ENCODE measurements at places on chromosomes 7 and 10.

GRCh38 chr7:35650751-35651150 lies 44.2 kb downstream of the HERPUD2 start:
- DNase-seq: no peak

DNA sequence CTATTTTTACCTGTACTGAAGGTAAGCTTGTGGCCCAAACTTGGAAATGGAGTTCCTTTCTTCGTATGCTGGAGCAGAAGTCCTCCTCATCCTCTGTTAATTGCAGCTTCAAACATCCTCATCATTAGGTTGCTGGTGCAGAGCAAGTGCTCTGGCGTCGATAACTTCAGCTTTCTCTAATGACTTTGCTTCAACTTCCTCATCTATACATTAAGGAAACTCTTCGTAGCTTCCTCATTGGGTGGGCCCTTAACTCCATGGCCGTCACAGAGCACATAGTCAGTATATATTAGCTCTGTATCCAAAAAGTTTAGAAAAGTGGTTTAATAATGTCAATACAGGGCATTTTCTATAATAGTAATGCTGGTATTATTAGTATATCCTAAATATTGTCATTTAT lies 447.7 kb downstream of the SUGCT start:
- no peak for DNase-seq

- peak; percentile 38 for DNase-seq
Measured at GRCh38 chr10:7541137-7542087, 125.4 kb downstream of the ITIH5 start.

- no peak for DNase-seq
Measured at GRCh38 chr10:78713659-78714058, 355.1 kb upstream of the ZMIZ1 start.

- no peak for DNase-seq
Measured at GRCh38 chr10:7301006-7301778, 109.6 kb downstream of the SFMBT2 start.

DNA sequence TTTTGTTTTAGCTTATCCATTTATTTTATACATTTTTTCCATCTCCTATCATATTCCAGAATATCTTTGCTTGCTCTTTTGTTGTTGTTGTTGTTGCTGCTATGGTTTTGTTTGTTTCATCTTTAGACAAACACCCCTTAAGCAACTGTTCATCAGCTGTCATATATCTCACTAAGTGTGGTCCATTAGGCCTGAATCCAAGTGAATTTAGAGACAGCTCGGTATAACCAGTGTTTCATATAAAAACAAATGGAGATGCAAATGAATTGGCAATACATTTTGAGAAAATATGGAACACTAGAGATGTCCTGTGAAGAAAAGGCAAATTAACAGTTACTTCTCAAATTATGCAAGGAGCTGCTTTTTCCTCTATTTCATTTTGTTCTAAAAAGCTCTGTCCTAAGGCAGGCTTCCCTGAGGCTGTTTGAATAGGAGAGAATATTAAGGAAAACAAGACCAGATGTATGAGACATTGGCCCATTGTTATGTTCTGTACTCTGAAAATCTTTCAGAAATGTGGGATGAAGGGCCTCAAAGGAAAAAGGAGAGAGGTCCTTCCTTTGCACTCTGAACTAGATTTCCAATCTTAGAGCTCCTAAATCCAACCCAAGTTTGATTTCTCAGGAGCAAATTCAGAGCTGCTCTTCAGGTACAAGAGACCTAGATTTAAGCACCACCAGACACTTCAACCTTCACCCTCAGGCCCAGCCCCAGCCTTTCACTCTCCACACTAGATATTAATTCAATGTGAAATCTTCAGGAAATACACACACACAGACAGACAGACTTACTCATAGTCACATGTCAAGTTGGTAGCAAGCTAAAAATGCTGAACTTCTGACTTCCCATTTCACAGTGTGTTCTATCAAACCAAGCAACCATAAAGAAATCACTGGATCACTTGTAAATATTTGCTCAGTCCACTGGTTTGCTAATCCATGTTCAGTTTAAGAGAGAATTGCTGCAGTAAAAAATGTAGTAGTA lies 5.4 kb downstream of the TFEC start:
- DNase-seq: no peak

- DNase-seq: no peak
Measured at GRCh38 chr10:13309792-13310191, 9.9 kb upstream of the PHYH start.

GRCh38 chr7:47154791-47155190 lies 427.1 kb downstream of the TNS3 start:
- DNase-seq: peak; percentile 59

DNA sequence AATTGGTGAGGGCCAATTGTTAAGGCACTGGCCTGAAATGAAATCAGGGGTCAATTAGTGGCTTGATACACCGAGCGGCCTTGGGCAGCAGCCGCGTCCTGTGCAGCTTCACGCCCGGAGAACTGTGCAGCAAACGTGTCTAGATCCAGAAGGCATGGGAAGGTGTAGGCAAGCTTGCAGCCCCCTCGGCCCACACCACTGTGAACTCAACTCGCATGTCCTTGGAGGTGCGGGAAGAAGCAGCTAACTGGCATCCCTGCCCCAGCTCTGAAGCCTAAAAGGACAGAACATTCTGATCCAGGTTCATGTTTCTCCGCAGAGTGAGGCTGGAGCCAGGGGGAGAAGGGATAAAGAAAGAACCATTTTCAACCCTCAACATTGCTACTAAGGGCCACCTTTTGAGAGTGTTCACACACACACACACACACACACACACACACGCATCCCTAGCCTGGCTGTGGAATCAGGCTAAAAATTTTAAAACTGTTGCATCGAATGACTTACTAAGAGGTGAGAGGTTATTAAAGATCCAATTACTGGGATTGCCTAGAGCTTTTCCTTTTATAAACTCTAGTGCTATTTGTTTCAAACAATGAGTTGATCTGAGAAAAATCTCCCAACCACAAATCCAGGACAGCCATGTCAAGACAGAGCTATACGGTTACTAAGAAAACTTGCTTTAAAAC lies 104.0 kb downstream of the PARP12 start:
- DNase-seq: peak; percentile 18

DNA sequence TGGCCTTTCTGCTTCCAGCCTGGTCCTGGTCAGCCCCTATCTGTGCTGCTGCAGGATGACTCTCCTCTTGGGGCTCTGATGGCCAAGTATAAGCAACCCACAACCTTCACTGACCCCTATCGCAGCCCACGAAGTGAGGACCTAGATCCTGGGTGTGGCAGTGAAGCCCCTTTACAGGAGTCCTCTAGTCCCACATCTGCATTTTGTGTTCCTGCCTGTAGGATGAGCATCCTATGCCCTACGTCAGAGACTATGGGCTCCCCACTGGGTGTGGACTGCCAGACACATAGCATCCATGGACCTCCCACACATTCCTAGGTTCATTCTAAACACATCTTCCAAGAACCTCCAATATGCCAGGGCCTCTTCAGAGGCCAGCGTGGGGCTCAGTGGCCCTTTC lies 29.0 kb downstream of the ARHGAP22 start:
- DNase-seq: no peak

DNA sequence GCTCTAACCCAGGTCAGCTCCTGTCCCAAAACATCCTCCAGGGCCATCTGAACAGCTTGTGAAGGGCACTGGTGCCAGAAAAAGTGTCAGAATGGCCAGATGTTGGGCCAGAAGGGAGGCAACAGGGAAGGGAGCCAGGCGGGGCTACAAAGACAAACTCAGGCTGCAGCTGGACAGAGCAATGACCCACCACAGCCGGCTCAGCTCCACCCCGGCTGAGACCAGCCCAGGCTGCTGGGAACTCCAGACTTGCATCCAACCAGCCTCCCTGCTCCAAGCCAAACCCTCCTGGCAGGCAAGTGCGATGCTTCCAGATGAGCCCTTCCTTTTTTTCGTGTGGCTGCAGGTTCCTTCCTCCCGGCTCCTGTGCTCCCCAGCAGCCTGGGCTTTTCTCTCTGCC lies 466.9 kb downstream of the PTPRN2 start:
- DNase-seq: no peak

DNA sequence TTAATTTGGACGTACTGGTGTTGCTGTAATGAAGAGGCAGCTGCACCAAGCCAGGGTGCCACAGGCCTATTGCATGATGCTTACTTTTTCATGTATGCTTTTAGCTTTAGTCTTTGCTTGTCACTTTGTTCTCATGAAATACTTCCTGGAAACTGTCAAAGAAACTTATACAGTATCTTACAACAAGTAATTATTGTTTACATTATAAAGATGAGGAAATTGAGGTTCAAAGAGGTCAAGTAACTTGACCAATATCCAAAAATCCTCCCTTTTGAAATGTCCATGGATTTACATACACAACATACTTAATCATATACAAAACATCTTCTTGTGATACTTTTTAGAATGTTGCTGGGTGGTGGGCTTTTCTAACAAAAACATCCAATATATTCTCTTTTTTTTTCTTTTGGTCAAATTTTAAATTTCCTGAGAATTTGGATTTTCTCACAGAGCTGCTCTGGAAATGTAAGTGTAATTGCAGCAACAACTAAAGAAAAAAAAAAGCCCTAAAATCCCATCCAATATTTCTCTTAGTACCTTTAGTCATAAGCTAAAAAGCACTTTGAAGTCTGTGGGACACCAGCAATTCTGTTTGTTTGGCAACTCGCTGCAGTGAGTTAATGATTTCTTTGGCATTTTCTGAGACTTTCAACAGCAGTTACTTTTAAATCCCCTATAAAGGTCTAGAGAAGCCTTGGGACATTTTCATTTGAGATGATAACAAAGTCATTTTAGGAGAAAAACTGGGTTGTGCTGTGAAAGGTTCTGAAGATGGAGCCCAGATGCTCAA lies 500.6 kb upstream of the IGFBP3 start:
- no peak for DNase-seq

DNA sequence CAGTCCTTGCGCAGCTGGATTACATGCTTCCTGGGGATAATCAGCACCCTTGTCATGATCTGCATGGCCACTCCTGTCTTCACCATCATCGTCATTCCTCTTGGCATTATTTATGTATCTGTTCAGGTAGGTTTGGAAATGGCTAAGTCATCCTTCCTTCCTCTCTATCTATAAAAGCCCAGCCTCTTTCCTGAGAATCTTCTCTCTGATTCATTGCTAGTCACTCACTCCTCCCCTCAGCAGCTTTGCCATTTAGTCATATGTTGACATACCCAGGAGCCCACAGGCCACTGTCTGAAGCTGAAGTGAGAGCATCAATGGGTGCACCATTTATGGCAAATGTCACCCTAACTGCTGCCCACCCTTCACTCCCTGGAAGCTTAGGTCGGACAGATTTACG lies 52.0 kb downstream of the ABCC2 start:
- DNase-seq: peak; percentile 77

GRCh38 chr10:84540617-84541288 lies 212.4 kb downstream of the CCSER2 start:
- peak; percentile 63 for DNase-seq

DNA sequence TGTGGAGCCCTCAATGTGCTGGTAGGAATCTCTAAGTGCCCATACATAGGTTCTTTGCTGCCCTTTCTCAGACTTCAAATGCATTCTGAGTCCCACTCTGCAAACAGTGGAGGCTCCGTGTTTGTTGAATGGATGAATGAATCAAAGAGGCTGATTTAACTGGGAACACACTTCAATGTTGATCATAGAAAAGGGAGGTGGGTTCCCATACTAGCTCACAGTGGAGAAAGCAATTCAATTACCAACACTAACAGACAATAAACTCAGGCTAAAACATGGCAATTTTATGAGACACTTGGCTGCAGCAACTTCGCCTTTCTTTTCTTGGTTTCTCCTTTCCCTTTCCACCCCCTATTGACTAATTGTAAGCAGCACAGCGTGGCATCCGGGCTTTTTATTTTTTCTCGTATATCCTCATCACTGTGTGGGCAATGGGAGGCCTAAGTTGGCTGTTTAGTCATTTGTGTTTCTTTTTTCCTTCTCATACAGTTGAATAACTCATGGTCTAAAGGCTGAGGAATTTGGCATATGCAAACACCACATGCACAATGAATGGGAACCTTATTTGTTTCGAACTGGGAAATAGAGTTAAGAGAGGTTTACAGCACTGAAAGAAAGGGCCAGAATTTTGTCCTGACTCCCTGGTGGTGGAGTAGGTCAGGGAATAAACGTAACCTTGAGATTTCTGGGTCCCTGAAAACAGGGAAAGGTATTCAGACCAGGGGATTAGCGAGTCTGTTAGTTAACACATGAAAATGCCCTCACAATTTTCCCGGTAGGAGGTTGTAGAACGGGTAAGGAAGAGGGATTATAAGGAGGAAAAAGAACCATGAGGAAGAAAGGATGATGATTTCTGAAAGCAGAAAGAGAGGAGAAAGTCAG lies 858.5 kb downstream of the KCNMA1 start:
- DNase-seq: peak; percentile 69

- peak; percentile 77 for DNase-seq
Measured at GRCh38 chr7:40584667-40585433, 450.0 kb downstream of the SUGCT start.

DNA sequence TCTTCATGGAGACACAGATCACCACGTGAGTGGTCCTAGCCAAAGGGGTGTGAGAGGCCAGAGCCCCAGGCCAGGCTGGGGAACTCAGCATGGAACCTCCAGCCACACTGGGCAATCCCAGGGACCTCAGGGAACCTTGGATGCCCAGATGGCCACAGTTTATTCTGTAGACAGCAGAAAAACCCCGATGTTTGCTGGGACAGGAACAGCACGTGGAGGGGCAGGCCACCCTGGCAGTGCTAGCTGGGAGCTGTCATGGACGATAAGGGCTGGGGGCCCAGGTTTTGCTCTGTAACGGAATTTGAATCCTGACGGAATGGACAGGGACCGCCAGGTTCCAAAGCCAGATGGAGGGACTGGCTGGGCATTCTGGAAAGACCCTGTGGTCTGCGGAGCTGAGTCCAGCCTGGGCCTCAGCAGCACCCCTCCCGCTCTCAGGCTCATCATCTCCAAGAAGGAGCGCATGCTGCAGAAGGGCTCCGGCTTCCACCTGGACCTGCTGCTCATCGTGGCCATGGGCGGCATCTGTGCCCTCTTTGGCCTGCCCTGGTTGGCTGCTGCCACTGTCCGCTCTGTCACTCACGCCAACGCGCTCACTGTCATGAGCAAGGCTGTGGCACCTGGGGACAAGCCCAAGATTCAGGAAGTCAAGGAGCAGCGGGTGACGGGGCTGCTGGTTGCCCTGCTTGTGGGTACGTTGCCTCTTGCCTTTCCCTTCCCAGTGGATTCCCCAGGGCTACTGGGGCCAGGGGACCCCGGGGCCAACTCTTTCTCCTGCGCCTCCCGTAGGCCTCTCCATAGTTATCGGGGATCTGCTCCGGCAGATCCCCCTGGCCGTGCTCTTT lies 5.6 kb downstream of the FASTK start:
- DNase-seq: no peak

GRCh38 chr7:156024201-156024600 lies 211.9 kb upstream of the SHH start:
- DNase-seq: no peak

GRCh38 chr7:57423768-57424167 lies 26.2 kb upstream of the ZNF716 start:
- DNase-seq: no peak

DNA sequence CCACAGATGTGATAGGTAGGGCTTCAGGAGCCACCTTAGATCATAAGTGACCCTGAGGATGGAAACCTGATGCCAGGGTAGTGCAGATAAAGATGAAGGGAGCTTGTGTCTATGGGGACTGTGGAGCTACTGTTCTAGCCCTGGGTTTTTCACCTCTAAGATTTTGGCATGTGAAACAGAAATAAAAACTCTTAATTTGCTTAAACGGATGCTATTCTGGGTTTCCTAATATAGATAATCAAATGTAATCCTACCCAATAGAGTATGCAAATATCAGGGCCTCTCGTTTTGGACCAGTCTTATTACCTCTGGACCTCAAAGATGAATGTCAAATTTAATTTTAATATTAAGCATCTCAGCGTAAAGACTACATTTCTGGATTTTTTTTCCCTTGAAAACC lies 49.3 kb downstream of the ABCB4 start:
- DNase-seq: no peak

Measured in fibroblast of skin of right quadriceps (primary cell).